Activated gamma-delta T cell treated with anti-CD3 and anti-CD28 coated beads, Interleukin-2, amount 50 U/mL, for 16 hours (primary cell): ENCODE measurements at places on chromosomes 12 and 14.

- no peak for DNase-seq
These were observed 96.2 kb downstream of the CIT start for GRCh38 chr12:119780786-119781434.

DNA sequence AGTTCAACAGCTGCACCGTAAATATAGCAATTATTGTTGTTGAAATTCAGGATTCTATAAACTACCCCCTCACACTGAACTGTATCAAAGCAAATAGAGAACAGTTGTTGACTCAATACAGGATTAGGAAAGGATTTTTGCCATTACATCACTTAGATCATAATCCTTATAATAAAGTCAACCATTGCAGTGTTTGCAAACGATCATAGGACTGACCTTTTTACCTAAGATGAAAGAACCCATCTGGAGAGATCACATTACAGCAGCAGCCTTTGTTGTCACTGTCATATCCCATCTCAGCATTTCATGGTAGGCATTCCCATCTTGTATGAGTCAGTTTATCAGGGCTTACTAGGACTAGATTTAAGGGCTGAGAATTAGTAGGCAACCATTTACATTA, 96.1 kb downstream of the IPO8 start:
- no peak for DNase-seq

DNA sequence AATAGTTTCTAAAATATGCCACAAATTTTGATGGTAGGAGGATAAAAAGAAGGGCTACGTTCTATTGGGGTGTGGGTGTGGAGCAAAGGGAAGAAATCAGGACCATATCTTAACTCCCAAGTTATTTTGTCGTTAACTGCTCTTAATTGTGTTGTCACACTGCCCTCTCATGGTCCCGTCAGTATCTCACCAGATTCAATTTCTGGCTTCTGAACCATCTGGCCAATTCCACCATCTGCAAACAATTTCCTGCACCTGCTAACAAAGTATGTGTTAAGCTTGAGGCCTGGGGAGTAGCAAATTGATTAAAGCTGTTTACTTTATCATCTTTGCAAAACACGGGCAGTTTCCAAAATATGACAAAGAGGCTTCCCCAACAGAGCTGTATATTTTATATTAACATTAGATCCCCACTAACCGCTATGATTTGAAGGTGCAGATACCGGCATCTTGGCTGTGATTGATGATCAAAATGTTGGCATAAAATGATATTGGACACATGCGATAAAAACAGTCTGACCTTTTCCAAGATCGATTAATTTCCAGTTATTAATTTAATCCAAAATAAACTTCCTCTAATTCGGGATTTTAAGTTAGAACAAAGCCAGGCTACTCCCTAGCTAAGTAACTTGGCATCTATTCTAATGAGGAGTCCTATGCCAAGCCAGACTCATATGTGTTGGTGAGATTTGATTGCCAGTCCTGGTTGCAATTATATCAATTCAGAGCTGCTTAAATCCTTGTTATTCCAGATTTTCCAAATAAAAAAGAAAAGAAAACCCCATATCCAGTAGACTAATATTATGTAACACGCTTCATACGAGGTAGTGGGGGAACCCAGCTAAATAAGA, 6.9 kb upstream of the DNM1L start:
- DNase-seq, result no peak

- no peak for DNase-seq
These were observed 94.1 kb downstream of the GCH1 start for GRCh38 chr14:54808326-54809161.

- no peak for DNase-seq
These were observed 265.9 kb upstream of the PLEKHG7 start for GRCh38 chr12:92436856-92437255.

GRCh38 chr14:100083706-100084105, 18.5 kb downstream of the EVL start:
- no peak for DNase-seq

GRCh38 chr12:124751654-124752355, 111.9 kb downstream of the SCARB1 start:
- no peak for DNase-seq

DNA sequence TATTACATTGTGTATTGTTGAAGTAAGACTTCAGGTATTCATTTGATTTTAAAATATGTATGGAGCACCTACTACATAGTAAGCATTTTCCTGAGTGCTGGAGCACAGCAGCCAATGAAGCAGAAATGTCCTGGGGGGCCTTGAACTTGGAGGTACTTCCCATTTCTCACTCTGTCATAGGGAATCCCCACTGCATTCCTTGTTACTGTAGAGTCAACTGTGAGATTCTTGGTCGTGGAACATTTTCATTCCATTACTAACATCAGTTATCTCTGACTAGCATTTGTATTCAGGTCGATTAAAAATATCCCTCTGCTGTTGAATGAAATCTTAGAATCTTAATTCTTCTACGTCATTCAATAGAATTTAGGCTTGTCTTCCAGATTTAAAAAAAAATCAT, 66.7 kb downstream of the PDE3A start:
- DNase-seq, result no peak

- no peak for DNase-seq
These were observed 1.6 kb downstream of the NXPH4 start for GRCh38 chr12:57218030-57218853.
